ENCODE measurements at places on chromosomes 7 and 10.

- DNase-seq = no peak
Measured at GRCh38 chr10:64037071-64037661, 516.0 kb downstream of the REEP3 start.

GRCh38 chr7:155590215-155591018 is 44.1 kb upstream of the CNPY1 start:
- no peak for DNase-seq

- no peak for DNase-seq
Measured at GRCh38 chr7:1329966-1330800, 97.5 kb downstream of the UNCX start.

GRCh38 chr7:128322040-128322643 is 21.6 kb downstream of the RBM28 start:
- DNase-seq = no peak

DNA sequence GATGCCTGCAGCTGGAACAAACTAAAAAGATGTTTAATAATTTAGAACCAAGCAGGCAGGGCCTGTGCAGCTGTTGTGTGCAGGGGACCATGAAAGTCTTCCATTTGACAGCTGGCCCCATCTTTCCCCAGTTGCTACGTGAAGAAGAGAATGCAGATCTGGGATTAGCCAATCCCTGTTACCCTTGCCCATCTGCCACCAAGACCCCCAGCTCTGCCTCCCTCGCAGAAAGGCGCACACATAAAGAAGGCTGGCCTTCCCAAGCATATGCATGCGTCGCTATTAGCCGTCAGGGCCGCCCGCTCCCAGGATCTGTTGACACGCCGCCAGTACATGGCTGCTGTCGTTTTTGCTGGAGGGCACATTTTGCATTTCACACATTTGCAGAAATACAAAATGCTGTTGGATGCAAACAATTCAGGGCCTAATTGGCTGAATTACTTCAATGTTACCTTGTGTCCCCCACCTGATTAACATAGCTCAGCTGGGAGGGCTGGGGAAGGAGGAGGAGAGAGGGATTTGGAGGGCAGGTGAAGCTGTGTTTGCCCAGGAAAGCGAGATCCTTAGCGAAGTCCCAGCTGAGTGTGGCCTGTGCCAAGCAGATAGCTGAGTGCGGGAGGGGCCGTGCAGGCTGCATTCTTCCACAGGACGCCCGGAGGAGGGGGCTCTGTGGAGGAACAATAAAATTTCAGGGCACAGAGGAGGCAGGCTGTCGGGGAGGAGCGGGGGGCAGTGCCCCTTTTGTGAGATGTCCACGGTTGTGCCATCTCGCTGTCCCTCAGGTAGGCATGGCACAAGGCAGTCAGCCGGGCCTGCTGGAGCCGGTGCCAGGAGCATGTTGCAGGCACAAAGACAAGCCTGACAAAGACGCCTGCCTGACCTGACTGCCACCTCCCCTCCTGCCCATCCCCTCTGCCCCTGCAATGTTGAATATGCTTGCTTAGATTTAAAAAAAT is 443.0 kb upstream of the MKI67 start:
- DNase-seq = no peak

DNA sequence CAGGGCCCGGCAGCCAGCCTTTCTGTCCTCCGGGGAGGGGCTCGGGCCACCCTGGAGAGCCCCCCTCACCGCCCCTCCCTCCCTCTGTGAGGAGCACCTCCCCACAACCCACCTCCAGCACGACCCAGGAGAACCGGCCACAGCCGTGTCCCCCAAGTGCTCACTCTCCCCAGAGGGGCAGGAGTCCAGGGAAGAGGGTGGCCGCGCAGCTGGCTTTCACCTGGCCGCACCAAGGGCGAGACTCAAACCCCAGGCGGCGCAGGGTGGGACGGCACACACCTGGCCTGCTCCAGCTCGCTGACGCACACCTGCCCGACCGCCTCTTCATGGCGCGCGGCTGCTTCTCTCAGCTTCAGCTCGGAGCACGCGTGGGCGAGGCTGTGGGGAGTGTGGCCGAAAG is 73.4 kb downstream of the CFAP46 start:
- DNase-seq = no peak

DNA sequence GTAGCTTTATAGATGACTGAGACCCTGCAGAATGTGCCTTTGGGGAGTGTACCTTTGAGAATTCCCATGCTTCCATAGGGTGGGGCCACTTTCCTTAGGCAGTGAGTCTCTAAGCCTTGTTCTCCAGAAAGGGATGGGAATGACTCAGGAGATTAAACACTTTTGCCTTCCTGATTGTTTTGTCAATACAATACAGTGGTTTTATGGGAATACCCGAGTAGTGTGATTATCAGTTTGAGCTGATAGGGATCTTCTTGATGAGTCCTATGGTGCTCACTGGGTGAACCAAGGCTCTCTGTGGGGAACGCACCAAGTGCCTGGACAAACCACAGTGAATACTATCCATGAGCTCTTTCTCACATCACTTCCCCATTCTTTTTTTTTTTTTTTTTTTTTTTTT is 6.3 kb downstream of the MYOF start:
- no peak for DNase-seq

- DNase-seq = no peak
Measured at GRCh38 chr7:45469103-45469502, 105.1 kb upstream of the ADCY1 start.

DNA sequence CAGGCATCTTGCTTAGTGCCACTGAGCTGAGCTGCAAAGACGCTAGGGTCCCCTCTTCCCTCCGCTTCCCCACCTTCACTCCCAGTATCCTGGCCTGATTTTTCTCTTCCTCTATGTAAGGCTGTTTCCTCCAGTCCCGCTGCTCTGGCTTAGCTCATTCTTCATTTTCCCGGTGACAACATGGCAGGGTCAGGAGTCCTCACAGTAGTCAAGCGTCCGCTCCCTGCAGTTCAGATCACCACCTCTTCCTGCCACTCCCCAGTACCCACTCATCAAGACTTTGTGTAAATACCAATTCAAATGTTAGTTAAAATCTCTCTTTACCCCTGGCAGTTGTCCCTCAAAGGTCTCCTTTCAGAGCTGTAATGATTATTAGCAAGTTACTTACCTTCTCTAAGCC is 650.4 kb upstream of the CELF2 start:
- no peak for DNase-seq

- DNase-seq = no peak
Measured at GRCh38 chr10:96509017-96509641, 4.6 kb downstream of the TLL2 start.

DNA sequence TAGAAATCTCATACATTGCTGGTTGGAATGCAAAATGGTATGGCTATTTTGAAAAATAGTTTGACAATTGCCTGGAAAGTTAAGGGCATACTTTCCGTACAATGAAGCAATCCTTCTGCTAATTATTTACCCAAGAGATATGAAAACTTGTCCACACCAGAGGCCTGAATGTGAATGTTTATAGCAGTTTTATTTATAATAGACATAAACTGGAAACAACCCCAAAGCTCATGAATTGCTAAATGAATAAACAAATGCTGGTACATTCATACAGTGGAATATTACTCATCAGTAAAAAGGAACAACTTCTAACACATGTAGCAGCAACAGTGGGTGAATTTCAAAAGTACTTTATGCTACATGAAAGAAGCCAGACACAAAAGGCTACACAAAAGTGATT is 42.7 kb downstream of the MMRN2 start:
- DNase-seq = no peak

DNA sequence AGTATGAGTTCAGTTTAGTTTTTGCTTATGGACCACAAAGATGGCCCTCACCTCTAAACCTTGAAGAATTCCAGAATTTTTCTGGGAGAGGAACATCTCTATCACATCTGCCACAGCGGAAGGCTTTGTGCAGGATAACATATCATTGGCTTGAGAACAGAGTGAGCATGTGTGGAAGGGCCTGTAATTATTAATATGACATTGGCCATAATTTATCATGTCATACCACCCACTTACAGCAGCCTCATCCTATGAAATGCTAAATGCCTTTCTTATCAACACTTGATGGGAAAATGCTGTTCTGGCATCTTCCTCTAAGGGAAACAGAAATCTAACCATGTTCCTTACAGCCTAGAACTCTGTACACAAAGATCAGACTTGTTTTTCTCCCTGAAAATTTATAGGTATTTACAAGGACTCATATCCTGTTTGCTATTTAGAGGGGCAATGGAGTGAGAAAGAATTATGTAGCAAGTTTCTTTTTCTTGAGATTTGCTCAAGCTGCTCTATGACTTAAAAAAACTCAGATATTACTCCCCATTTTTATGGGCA is 817.3 kb downstream of the LRMDA start:
- DNase-seq = no peak

DNA sequence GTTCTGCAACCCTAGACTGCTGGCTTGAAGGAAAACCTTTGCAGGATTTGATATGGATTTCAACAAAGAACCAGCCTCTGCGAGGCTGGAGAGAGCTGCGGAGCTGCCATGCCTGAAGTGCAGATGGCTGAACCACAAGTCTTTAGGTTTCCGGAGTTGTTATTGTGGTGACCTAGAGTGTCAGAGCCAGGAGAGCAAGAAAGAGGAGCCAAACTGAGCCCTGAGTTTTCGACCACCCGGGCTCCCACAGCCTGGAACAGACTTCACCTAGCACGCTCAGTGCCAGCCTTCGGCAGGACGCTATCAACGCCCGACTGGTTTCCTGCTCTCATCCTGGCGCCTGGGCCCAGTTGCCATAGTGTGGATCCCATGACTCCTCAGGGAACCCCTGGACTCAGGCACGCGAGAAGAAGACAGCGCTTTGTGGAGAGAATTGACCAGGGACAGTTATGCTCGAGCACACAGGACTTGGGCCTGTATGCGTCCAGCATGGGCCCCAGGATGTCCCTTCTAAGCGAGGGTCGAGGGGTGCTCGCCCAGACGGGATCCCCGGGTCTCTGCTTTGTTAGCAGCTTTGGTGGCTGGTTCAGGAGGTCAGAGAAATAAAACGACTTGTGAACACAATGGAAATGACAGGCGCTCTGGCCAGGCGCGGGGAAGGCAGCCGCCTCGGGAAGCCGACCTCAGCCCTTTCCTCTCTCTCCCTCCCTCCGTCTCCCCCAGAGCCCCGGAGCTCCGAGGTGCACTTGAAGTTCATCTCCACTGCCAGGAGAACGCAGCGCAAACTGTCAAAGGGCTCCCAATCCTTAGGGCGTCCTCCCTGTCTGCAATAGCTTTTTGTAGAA is 1.8 kb upstream of the GAD2 start:
- no peak for DNase-seq

- DNase-seq = no peak
Measured at GRCh38 chr10:23139677-23140076, 44.3 kb downstream of the MSRB2 start.

GRCh38 chr10:86263907-86264306 is 102.7 kb downstream of the GRID1 start:
- DNase-seq = no peak

- no peak for DNase-seq
Measured at GRCh38 chr10:76150139-76150875, 718.9 kb downstream of the LRMDA start.

- DNase-seq = no peak
Measured at GRCh38 chr10:98307916-98308541, 40.0 kb upstream of the LOXL4 start.

- DNase-seq = no peak
Measured at GRCh38 chr7:25103773-25104172, 21.3 kb downstream of the CYCS start.

DNA sequence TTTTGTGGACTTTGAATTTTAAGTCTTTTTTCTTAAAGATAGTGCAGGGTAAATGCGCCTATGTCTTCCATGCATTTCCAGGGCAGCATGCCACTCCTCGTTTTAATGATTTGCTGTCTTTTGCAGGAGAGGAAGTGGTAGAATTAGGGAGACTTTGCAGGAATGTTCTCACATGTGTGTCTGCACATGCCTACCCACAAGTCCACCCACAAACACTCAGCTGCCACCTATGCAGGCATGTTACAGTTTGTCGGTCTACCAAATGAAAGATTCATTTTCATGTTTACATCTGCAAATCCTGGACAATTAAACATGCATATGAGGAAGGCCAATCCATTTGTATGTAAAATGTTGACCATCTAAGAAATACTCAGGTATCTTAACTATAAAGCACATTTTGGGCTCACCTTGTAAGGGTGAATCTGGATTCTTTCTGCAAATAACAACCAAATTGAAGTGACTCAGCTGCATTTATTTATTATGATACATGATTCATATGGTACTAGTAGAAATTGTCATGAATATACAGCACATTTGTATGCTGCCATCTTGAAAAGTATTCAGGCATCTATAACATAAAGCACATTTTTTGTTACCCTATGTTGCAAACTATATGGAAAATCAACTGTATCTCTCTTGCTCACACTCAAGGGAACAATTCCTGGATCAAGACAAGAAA is 4.7 kb upstream of the TEX36 start:
- DNase-seq = no peak
